ENCODE measurements at places on chromosomes 12 and 14.
A peak's percentile ranks its signal among the peaks of the same experiment; 100 is the strongest.

GRCh38 chr14:77245820-77246219 lies 25.2 kb downstream of the NGB start:
- DNase-seq = no peak

- DNase-seq = no peak
These were observed 66.6 kb upstream of the FAR2 start for GRCh38 chr12:29082522-29082921.

DNA sequence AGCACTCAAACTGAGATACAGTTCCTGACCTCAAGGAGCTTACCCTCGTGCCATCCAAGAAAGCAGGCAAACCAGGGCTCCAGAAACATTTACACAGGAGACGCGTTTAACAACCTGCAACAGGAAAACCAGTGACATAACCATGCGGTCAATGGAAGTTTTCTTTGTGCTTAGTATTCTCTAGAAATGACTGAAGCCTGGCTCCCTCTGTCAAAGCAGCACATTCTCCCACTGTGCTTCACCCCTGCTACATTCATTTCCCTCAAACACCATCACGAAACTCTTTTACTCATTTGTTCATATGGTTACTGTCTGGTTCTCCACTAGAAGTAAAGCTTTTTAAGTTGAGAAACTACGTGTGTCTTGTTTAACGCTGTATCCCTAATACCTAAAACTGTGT lies 161.3 kb upstream of the CCND2 start:
- DNase-seq = no peak

DNA sequence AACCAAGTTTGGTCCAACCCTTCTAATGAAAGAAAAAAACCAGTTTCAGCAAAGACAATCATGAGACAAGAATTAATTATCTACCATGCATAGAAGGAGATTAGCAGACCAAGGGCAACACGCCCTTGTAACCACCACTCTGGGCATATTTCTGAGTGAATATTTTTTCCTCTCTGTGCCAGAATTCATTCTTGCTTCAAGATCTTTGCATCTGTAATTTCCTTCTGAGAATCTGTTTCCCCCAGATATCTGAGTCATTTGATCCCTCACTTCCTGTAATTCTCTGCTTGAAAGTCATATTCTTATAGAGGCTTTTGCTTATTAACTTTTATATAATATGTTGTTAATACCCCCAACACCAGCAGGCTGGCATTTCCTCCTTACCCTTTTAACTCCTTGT lies 243.7 kb downstream of the SLC16A7 start:
- no peak for DNase-seq

DNA sequence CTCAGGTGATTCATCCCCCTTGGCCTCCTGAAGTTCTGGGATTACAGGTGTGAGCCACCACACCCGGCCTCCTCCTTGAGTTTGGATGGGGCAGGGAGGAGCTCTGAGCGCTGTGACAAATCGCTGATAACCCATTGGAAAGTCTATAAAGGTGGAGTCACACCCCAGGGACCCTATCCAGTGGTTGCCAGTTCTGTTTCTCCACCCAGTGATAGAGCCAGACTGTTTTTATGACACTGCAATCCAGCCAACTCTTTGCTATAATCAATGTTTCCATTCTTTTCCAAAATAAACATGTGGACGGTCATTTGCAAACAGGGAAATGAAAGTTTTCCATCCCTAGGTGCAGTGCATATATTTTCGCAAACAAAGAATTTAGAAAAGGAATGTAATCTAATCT lies 142.0 kb upstream of the PELI2 start:
- no peak for DNase-seq

- no peak for DNase-seq
These were observed 57.0 kb upstream of the CNTN1 start for GRCh38 chr12:40635141-40635731.

- no peak for DNase-seq
These were observed 1.1 kb upstream of the BCL11B start for GRCh38 chr14:99272899-99273765.

DNA sequence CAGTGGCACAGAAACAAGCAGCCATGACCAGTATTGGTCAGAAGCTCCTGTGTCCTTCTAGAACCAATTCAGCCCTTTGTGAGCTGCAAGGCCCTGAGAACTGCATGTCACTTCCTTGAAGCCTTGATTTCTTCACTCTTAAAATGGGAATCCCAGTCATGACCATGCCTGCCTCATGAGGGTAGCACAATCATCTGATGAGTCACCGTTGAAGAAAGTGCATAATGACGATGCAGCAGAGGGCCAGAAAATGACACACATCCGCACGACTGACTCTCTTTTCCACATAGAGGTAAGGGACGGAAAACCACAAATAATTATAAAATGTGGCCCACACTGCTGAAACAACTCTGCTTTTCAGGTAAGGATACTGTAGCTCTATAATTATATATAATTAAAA lies 777.4 kb downstream of the BCL11B start:
- no peak for DNase-seq

DNA sequence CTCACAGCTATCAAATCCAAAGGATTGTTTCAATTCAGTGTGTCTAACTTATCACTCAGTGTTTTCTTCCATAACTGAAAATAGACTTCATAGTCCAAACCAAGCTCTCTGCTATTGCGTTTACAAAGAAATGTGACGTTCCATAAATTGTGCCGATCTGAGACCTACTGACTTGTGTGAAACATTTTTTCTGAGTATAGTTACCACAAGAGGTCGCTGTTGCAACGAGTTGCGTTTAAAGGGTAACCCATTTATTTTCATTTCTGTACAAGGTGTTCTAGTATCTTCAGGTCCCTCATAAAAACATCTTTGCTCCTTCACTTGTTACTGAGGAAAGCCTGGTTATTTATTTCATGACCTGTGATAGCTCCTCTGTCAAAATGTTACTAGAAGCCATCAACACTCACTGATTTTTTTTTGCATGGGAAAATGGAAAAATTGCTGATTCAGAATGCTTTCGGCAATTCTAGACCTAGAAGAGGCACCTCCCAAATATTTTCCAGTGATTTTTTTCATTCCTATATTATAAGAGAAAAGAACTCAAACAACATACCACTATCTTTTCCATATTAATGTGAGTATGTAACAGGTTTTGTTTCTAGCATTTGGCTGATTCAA lies 60.9 kb upstream of the OR4E1 start:
- DNase-seq = no peak

- no peak for DNase-seq
These were observed 24.8 kb upstream of the PCED1B start for GRCh38 chr12:47054659-47055058.

DNA sequence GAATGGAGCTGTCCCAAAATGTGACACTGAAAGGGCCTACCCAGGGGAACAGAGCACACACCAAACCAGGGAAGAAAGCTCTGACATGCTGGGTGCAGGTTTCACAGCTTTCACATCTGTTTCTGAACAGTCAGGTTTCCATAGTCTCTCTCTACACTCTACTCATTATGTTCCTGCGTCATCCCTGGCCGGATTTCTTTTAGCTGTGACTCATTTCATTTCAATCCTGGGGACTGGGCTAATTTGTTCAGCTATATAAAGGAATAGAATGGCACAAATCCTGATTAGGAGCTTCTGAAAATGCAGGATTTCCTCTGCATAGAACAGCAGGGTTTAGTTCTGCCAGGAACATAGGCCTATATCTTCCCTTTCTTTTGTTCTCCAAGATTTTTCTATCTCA lies 649.8 kb downstream of the RPS29 start:
- peak; percentile 84 for DNase-seq

DNA sequence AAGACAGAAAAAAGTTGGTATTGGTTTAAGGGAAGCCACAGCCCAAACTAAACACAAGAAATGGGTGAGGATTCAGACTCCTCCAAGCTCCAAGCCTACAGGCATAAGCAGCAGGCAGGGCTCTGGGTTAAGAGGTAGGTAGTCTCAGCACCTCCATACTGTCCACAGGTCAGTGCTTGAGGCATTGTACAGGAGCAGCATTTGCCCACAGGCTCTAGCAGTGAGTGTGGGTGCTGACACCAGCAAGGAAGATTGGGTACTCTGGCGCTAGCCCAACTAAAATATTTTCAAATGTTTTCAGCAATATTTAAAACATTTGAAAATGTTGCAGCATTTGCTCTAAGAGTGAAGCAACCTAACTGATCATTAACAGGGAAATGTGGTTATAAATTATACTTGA lies 33.1 kb downstream of the FERMT2 start:
- DNase-seq = no peak

GRCh38 chr12:90058704-90059103 lies 350.1 kb upstream of the ATP2B1 start:
- DNase-seq = peak; percentile 79

DNA sequence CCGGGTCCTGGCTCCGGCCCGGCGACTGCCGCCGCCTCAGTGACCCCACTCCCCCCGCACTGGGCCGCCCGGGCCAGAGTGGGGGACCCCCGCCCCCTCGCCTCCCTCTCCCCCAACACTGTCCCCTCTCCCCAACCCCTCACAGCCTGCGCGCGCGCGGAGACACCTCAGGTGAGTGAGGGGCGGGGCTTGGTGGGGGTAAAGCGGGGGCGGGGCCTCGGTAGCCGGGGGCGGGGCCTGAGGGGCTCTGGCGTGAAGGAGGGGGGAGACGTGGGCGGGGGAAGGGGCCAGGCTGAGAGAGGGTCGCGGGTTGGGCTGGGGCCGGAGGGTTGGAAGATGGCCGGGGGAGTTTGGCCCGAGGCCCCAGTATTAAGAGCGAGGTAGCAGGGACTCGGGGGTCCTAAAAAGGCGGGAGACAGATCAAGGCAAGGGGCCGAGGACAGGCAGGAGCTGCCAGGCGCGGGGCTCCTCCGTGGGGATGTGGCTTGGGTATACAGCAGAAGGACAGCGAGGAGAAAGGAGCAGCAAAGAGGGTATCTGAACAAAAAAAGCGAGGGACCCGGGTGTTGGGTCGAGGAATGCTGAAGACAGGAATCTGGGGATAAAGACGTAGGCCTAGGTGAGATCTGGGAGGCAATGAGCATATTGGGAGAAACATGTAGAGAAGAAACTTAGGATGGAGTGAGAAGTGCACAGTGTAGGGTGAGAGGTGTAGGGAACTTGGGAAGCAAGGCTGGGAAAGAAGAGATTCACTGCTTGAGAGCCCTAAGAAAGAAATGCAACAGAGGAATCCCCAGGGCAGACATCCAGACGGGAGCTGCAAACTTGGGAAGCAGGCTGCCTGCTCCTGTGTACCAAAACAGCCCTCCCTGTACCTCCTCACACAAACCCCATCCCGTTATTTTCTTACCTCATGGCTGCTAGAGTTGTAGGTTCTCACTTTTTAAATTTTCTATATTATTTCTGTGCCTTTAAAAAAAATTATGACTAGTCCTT lies 10.8 kb downstream of the SUOX start:
- no peak for DNase-seq

GRCh38 chr12:98856897-98857540 lies 211.9 kb downstream of the APAF1 start:
- DNase-seq = no peak

DNA sequence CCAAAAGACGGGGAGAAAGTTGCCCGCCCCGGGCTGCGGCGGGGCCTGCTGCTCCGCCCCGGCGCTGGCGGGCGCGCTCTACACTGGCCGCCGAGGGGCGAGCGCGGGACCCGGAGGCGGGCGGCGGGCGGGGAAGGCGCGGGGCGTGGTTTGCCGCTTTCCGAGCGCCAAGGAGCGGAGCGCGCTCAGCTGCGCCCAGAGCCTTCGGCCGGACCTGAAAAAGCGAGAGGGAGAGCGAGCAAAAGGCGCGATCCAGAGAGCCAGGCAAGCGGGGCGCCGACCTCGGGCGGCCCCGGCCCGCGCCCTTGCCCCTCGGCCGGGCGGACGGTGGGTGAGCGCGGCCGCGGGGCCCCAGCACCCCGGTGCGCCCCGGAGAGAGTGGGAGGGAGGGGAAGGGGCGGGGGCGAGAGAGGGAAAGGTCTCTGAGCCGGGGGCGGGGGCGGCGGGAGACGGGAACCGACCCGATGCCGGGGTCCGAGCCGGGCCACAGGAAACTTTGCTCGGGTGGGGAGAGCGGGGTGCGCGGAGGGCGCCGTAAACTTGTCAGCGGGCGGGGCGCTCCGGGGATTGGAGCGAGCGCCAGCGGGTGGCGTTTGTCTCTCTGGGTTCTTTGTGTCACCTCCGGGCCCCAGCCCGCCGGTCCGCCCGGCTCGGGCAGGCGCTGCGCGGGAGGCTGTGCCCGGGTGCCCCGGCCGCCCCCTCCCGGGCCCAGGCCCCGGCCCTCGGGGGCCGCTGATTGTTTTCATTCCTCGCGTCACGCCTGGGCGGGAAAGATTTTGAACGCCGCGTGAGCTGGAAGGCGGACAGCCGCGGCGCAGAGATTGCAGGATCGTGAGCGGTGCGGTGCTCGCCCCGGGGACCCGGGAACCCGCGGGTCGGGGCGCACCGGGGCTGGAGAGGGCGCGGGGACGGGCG lies at the start of gene SYNE2:
SYNE2 (plus strand) TSS at position 188 of the 915 bp plus-strand sequence. CDS start 56,145 bp downstream, outside the sequence.
- DNase-seq = peak; percentile 37

DNA sequence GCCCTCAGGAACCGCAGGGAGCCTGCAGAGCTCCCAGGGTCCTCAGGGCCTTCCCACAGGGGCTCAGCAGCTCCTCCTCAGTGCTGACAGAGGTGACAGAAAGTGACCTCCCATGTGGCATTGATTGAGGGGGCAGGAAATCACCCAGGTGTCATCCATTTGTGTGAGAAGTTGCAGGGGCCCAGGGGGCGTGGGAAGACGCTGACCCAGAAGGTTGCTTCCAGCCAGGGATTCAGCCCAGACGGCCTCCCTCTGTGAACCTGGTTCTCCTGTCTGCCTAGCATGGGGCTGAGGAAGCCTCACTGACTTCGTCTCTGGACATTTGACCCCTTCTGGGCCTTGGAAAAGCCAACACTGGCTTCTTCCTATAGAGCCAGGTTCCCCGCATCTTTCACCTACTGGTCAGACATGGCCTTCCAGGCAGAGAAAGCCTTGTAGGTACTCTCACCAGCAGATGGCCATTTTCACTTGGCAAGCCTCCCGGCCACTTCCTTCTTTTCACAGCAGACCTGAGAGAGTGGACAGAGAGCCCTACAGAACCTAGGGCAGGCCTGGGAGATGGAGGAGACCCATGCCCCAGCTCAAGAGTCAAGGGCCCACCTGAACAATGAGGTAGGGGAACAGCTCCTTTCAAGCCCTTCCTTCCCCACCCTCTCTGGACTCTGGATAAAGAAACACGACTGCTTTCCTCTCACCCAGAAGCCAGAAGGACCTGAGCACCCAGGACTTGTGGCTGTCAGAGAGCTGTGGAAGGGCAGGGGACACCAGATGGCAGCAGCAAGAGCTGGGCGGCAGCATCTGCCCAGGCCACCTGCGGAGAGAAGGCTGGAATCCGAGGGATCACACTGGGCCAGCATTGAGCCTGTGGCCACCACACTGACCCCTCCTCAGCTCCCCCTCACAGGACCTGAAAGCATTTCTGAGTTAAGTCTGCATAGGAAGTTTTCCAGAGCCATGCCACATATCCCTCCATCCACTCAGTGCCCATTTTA lies 377.8 kb downstream of the DPF3 start:
- DNase-seq = no peak

GRCh38 chr14:59511916-59512575 lies 27.7 kb downstream of the JKAMP start:
- DNase-seq = no peak

DNA sequence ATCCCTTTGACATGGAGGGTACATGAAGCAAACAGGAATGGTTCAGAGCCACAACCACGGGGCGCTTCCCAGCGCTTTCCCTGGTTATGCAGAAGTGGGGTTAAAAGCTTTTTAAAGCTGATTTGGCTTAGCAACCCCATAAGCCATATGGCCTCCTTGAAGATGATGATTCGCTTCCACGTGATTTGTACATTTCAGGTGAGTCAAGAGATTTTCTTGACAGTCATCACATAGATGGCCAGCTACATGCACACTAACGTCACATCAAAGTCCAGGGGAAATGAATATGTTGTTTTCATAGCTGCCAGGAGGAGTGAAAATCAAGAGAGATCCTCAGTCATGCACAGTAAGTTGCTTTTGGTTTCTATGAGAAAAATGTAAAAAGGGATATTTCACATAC lies 309.7 kb downstream of the TMEM132D start:
- DNase-seq = no peak
